ENCODE measurements at places on chromosomes 3 and 15.

DNA sequence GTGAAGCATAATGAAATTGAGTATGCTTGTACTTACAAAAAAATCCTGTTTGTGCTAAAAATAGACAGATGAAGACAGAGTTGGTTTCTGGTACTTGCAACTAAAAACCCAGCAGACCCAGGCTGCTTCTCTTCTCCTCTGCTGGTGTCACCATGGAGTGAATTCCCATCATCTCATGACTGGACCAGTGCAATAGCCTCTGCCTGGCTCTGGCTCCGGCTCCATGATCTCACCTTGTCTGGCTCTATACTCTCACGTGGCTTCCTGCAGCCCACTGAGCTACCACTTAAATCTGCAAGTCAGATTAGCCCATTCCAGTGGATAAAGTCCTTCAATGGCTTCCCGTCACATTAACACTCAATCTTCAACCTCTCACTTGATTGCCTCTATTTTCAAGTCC is 129.2 kb upstream of the CADPS start:
- no peak for DNase-seq

DNA sequence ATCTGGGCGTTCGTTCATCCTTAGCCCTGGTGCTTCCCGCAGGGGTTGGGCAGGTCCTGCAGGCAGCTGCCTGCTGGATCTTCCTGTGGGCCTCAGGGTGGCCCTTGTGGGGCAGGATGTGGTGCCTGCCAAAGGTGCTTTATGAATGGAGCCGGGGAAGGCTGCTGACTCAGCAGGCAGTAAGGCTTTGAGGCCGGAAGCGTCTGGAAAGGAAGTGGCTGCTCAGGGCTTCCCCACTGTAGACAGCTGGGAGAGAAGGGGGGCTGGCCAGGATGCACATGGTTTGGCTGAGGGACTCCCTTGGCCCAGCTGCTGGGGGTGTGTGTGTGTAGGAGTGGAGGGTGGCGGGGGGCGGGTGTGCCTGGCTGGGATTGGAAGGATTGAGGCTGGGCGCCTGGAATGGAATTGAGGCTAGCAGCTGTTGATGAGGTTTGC is 12.9 kb downstream of the CD276 start:
- DNase-seq: peak; percentile 77

DNA sequence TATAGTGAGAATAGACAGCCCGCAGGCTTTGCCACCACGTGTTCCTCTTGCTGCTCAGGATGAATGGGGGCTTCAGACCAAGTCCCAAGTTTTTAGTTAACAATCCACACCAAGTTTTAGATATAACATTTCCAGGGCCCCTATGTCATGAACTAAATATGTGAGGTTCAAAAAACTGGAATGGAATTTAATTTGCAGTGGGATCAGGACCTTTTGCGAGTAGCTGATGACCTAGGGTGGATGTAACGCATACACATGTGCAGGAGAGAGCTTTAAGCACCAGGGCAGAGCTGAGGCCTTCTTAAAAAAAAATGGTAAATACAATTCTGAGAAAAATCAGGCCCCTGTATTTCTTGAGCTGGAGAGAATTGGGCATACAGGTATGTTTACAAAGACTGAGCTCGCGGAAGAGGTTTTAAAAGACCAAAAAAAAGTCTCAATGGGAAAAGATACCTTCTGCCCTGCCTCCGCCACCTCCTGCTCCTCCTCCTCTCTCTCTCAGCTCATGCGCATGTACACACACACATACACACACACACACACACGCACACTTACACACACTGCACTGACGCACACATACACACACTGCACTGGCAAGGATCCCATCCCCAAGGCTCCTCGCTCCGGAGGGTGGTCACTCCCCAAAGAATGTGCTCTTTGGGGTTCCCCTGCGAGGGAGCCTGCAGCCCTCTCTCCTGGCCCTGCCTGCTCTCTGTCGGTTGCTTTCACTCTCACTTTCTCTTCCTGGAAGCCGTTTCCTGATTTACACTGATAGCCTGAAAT is 48.2 kb upstream of the IGF1R start:
- peak; percentile 35 for DNase-seq

- DNase-seq: no peak
These were observed 46.3 kb downstream of the EBLN2 start for GRCh38 chr3:73107676-73108187.

DNA sequence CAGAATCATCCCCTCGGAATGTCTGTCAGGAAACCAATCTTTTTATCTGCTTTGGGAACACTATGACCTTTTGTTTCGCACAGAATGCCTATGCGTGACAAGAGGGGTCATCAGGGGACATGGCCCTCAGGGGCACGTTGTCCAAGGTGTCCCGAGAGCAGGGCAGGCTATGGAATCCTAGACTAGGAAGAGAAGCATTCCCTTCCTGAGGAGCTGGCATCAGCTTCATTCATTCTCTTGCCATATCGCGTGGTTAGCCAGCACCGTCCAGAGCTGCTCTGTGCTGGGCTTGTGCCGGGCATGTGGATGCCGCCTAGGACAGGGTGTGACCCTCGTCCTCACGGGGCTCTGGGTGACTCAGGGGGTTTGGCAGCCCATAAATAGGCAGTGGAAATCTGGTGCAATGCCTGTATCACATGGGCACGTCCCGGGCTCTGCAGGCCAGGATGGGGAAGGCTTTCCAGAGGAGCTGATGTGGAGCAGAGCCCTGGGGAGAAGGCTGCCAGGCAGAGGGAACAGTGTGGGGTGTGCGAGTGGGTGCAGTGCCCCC is 117.8 kb downstream of the TMEM266 start:
- DNase-seq: no peak

DNA sequence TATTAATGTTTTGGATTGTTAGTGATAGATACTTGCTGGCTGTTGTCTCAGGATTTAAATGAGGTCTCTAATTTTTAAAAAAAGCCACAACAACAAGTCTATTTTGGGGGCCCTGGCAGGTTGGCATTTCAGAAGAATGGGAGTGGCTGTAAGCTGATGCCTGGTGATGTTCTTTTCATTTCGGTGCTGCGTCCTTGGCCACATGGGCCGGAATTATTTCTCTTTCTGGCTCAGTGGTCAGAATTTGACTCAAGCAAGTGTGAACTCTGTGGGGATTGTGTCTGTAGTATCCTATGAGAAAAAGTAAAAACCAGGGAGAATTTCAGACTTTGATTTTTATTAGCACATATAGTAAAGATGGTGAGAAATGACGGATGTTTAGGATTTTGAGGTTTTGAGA is 203.0 kb downstream of the AKAP13 start:
- no peak for DNase-seq

- DNase-seq: no peak
These were observed 30.2 kb downstream of the PML start for GRCh38 chr15:74024687-74025086.

DNA sequence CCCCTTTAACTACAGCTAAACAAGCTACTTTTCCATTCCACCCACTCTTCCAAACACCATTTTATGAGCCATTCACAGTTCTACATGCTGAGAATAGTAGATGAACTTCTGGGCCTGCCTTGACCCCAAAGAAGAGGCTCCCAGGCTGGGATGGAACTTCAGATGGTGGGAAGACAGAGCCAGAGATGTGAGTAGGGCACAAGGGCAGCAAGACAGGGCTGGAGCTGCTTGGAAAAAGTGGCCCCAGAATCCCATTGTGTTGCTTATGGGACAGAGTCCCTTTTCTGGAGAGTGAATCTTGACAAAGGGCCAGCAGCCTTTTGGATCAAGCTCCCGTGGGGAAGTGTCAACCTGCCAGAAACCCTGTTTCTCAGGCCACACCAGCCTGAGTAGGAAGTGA is 516.5 kb upstream of the PPP2R3A start:
- no peak for DNase-seq

GRCh38 chr15:73139744-73140553 is 87.7 kb downstream of the NEO1 start:
- DNase-seq: no peak

- no peak for DNase-seq
These were observed 53.4 kb upstream of the LRIG1 start for GRCh38 chr3:66554178-66554577.

- DNase-seq: no peak
These were observed 470.2 kb downstream of the MAGI1 start for GRCh38 chr3:65568497-65568896.

- peak; percentile 49 for DNase-seq
These were observed 30.6 kb upstream of the GPR160 start for GRCh38 chr3:170007031-170007663.

GRCh38 chr3:177418787-177419186 is 221.5 kb upstream of the TBL1XR1 start:
- DNase-seq: no peak

- no peak for DNase-seq
These were observed 5.1 kb upstream of the KLHL40 start for GRCh38 chr3:42680271-42680670.

GRCh38 chr15:89912674-89913396 is at the start of gene ARPIN:
Gene ARPIN, minus strand, starts transcription at chr15:89912952. Its CDS starts 117 bp downstream, at chr15:89912835.
- DNase-seq: no peak

DNA sequence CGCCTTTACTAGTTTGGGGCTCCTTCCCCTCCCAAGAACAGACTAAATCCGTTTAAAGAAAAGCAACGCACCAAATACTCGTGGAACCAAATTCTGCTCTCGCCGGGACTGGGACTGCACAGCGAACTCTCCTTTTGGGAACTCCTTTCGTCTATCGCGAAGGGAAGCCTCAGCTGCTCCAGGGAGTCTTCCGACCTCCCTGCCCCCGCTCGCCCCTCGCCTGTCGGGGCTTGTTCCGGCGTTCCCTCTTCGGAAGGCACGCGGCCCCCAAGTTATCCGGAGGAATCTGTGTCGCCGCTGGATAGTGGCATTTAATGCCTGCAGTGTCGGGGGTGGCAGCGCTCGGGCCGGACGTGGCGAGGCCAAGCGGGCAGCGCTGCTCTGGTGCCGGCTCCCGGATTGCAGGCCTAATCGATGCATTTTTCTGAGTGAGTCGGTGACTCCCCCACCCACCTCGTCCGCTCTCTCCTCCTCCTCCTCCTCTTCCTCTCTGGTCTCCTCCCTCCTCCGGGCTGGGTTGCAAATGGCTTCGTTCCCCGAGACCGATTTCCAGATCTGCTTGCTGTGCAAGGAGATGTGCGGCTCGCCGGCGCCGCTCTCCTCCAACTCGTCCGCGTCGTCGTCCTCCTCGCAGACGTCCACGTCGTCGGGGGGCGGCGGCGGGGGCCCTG is at the start of gene TRIM71:
Gene TRIM71, plus strand, starts transcription at position 440 of the 671 bp plus-strand sequence. Its CDS starts 84 bp downstream, at position 524.
- DNase-seq: no peak

DNA sequence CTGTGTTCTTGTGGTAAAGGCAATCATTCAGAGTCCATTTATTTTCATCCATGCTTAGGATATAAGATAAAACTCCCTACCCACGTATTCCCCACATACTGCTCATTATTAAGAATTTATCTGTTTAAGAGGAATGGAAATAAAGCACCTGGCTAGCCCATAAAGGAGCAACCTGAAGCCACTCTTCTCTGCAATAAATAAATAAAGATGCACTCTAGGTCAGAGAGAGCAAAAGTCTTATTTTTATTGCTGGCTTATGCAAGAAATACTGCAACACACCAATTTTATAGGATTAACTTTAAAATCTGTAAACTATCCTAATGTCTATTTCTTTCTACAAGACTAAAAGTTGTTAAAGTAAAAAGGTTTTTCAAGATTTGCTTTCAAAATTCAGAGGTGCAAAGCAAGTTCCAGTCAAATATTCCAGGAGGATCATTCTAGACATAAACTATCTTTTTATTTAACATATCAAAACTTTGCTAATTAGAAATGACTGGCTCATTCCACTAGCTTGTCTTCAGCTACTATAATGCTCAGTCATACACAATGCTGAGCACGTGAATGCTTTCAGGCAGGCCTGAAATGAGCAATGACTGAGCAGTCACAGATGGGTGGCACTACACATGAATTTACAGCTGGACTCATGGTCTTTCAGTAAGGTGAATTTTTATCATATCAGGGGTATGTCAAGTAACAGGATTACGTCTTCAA is 7.1 kb downstream of the TJP1 start:
- no peak for DNase-seq
